ENCODE measurements at places on chromosomes 11 and 22.

GRCh38 chr11:102237096-102237735, 80.1 kb upstream of the BIRC3 start:
- no peak for DNase-seq

GRCh38 chr22:36419912-36420882, 32.4 kb upstream of the MYH9 start:
- DNase-seq = no peak

GRCh38 chr11:16395601-16396000, 39.3 kb upstream of the SOX6 start:
- DNase-seq = no peak

- DNase-seq = no peak
Observed at GRCh38 chr11:12249590-12250260, 127.6 kb upstream of the PARVA start.

DNA sequence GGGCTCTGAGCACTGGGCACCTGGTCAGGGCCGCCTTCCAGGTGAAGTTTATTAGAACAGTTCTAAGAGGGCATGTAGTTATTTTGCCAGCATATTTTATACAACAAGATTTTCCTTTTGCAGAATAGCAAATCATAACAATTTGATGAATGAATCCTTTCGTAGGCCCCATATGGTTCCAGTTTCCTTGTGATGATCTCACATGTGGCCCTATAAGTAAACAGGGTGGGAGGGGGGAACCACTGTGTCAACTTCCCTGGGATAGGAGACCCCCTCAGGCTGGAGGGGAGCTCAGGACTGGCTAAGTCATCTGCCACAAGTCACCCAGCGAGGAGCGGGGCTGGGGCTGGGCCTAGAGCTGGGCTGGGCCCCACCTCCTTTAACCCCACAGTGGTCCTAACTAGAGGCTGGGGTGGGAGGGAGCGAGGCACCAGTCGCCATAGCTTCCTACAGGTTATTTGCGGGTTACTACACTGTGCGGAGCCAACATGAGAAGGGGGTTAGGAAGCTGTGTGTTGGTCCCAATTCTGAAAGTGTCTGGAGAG, 4.2 kb downstream of the FBLN1 start:
- DNase-seq = no peak

All from CD8-positive, alpha-beta T cell (primary cell).